Memory B cell (primary cell): ENCODE measurements at places on chromosomes 2 and 18.

GRCh38 chr2:196537311-196537710 is 102.2 kb upstream of the CCDC150 start:
- no peak for DNase-seq

GRCh38 chr2:66929632-66930338 is 467.3 kb upstream of the ETAA1 start:
- no peak for DNase-seq

DNA sequence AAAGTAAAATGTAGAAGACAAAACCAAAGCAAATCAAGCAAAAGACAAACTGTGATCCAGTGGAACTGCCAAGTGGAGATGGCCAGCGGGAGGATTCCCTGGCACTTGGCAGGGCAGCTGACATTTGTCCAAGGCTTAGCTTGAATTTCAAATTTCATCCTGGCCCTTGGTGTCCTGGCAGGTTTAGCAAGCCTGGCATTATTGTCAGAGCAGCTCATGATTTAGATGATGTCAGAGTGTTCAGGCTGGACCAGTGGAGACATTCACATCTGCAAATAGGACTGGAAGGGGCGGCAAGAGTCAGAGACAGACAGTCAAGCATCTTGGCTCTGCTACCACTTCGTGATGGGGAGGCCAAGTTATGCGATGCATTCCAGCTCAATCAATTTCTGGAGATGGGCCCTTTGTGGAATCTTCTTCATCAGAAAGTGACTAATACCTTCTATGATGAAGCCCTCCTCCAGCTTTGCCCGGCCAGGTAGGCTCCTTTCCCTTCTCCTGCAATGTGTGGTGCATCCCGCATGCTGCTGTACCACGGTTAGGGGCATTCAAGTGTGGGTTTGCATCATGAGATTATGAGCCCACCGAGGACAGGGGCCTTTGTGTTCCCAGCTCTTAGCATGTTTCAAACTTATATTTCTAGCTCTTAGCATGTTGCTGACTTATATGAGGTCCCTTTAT is 199.7 kb downstream of the ANKRD30B start:
- no peak for DNase-seq

DNA sequence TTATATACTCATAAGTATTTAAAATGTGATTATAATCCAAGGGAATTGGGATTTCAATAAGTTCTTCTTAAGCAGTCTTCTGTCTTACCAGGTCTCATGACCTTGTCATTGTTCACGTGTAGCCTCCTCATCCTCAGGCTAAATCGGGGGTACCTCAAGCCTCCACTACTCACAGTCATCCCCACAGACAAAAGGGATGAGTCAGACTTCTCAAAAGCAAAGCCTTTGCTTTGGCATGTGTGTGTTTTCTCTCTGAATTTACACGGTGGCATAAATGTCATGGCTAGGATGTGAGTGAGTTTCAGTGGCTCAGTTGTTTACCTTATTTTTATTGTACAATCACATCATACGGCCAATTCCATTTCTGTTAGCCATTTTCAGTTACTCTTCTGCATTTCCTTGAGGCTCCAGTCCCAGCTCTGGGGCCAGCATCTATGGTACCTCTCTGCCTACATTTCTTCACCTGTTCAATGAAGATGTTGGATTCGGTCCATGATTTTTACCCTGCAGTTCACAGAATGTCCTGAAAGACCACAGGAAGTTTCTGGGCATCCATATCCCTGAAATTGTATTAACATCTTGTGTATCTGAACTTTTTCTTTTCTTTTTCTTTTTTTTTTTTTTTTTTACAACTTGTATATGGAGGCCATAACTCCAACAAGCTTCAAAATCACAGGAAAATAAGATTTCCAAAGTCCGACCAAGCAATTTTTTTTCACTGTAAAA is 195.3 kb downstream of the FHOD3 start:
- DNase-seq: no peak

DNA sequence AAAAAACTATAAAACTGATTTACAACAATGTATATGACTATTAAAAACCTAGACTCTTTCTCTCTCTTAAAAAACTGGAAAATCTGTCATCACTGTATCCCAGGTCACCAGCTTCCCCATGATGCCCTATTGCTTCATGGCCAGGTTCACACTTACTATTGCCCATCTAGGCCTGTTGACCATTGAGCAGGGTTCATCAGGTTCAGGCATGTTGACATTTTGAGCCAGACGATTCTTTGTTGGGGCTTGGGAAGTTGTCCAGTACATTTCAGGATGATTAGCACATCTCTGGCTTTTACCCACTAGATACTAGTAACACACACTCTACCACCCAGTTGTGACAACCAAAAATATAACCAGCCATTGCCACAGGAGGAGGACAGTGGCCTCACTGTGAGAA is 26.9 kb upstream of the RAB27B start:
- DNase-seq: no peak

DNA sequence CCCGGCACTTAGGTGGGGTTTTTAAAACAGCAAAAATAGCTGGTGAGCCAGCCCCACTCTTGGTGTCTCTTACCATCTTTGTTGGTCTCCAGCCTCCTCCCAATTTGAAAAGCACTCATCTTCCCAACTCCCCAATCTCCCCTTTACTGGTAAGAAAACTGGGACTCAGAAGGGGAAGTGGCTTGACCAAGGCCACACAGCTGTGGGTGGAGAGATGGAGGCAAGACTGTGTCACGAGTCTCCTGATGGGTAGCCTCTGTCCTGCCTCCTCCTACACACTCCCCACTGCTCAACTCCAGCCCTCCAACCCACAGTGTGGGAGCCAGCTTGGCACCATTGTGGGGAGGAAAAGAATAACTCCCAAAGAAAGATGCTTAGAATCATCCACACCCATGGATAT is 140.4 kb downstream of the SMAD2 start:
- DNase-seq: no peak

GRCh38 chr2:139478165-139478914 is 698.1 kb upstream of the NXPH2 start:
- DNase-seq: no peak

GRCh38 chr2:72185206-72185605 is 37.5 kb upstream of the CYP26B1 start:
- no peak for DNase-seq

- no peak for DNase-seq
These were observed 5.9 kb upstream of the MRPL19 start for GRCh38 chr2:75640621-75641121.

- no peak for DNase-seq
These were observed 50.3 kb downstream of the TSN start for GRCh38 chr2:121805766-121806143.
